ENCODE measurements at places on chromosomes 1 and 21. TPM values are rescaled to one million over a fixed set of nuclear protein-coding genes. Genes with fewer than 3 reads are reported as not detected.

DNA sequence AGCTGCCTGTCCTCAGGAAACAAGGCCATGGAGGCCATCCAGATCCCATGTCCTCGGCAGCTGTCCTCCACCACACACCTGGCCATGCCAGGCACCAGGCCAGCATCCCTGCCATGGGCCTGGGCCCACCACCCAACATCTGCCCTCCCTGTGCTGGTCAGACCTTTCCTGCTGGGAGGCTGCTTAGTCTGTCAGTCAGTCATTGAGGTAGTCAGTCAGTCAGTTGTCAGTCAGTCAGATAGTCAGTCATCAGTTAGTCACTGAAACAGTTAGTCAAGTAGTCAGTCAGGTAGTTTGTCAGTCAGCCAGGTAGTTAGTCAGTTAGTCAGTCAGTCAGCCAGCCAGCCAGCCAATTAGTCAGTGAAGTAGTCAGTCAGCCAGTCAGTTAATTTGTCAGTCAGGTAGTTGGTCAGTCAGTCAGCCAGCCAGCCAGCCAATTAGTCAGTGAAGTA, 17.2 kb downstream of the KRTAP10-1 start:
- DNase-seq, result no peak

DNA sequence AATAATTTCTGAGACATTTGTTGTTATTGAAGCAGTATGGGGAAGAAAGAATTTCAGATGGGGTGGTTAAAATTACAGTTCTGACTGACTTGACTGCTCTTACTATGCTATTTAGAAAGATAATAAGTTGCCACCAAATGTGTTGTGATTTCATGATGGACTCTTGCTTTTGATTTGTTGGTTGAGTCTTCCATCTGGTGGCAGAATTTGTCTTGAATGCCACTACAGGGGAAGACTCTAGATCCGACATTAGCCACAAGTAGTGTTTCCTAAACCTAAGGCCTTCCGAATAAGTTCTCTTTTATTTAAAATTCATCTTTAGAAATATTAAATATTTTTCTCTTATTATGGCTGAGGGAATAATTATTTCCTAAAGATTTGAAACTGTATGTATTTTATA, 190.9 kb upstream of the ADGRL4 start:
- DNase-seq, result no peak

DNA sequence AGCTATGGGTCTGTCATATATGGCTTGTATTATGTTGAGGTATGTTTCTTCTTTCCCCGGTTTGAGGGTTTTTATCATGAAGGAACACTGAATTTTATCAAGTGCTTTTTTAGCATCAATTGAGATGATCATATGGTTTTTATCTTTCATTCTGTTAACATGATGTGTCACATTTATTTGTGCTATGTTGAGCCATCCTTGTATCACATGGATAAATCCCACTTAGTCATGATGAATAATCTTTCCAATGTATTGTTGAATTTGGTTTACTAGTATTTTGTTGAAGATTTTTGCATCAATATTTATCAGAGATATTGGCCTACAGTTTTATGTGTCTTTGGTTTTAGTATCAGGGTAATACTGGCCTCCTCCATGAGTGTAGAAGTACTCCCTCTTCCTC, 61.7 kb downstream of the GPR137B start:
- no peak for DNase-seq

DNA sequence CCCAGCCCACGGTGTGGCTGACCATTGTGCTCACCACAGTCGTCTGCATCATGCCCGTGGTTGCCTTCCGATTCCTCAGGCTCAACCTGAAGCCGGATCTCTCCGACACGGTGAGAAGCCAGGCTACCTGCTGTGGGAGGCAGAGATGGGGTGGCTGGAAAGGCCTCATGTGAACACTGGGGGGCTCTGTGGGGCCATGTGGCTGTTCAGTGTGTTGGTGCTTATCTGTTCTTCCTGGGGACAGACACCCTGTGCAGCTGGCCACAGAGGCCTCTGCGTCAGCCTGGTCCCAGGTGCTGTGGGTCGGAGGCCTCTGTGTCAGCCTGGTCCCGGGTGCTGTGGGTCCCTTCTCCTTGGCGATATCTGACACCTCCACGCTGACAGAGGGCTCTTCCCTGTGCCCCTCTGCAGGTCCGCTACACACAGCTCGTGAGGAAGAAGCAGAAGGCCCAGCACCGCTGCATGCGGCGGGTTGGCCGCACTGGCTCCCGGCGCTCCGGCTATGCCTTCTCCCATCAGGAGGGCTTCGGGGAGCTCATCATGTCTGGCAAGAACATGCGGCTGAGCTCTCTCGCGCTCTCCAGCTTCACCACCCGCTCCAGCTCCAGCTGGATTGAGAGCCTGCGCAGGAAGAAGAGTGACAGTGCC, 23.2 kb downstream of the ATP8B2 start:
- DNase-seq, result no peak

GRCh38 chr1:89971600-89971999, 23.3 kb upstream of the ZNF326 start:
- no peak for DNase-seq

- no peak for DNase-seq
Measured at GRCh38 chr1:173749137-173749536, 34.4 kb downstream of the KLHL20 start.

GRCh38 chr21:46424039-46424591, 34.6 kb upstream of the DIP2A start:
- no peak for DNase-seq

- DNase-seq, result no peak
Measured at GRCh38 chr1:12525311-12526181, 92.5 kb downstream of the DHRS3 start.

DNA sequence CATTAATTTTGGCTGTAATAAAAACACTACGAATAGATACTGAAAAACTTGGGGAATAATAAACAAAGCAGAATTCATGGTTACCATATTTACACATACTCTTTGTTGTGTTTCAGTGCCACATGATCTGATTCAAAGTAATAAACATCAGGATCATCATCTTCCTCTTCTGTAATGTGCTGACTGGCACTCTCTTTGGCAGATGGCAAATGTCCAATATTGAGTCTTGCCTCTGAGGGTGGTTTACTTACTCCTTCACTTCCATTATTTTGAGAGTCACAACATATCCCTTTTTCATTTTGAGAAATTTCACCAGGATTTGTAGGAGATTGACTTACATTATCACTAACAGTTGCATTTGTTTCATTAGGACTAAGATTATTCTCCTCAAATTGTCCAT, 50.7 kb downstream of the ZZZ3 start:
- DNase-seq, result no peak

DNA sequence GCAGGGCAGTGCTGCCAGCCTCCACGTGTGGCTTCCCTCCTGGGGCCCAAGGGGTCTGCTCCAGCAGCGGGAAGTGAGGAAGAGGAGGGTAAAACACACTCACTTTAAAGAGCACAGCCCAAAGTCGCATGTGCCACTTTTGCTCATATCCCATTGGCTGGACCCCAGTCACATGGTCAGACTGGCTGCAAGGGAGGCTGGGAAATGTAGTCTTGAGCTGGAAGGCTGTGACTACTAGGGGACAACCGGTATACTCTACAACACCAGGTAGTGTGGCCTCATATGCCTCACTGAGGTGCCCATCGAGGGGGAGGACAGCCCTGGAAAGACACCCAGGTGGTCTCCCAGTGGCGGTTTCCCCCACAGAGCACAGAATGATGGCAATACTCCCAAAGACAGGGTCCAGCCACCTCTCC, 45.2 kb downstream of the CAMK2N1 start:
- DNase-seq, result no peak

- no peak for DNase-seq
Measured at GRCh38 chr21:42983103-42983502, 8.7 kb downstream of the PKNOX1 start.

DNA sequence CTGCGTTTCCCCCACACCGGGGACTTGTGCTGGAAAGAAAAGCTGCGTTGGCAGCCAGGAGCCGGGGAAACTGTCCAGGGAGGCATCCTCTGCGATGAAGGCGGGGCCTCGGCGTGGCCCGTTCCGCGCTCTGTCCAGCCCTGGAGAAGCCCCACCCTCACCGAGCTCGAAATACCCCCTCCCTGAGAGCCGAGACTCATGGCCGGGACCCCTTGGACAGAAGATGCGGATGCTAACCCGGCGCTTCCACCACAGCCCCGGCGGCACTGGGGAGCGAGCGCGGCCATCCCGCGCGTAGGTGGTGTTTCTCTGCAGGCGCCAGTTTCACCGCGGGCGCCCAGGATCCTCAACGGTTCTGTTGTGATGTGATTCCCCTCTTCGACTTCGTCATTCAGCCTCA, 31.6 kb downstream of the PDE9A start:
- no peak for DNase-seq

- no peak for DNase-seq
Measured at GRCh38 chr1:203197625-203198024, 11.1 kb upstream of the CHI3L1 start.

DNA sequence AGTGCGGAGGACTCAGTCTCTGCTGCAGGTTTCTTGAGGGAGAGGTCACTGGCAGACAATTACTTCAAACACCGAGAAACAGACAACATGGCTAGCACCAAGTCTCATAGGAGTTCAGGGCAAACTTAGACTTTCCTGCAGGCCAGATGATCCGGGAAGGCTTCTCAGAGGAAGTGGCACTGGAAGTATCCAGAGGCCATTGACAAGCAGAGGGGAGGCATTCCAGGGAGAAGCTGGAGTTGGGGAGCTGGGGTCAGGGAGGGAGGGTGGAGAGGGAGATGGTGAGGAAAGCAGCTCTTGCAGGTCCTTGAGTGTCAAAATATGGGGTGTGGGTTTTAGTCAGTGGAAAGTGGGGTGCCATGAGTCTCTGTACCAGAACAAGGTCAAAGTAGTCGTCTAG, 147.9 kb downstream of the KAZN start:
- no peak for DNase-seq

- DNase-seq, result no peak
Measured at GRCh38 chr1:206446688-206447421, 23.4 kb upstream of the IKBKE start.

The CRYAA gene
- total RNA-seq, result not detected

The C4BPA gene
- 0.16 TPM for total RNA-seq

The ATF3 gene
- total RNA-seq, result 147 TPM

The COL6A1 gene
- 611 TPM for total RNA-seq

The C1orf141 gene
- 0.22 TPM for total RNA-seq

All from mesothelial cell of epicardium (in vitro differentiated cells).